Natural killer cell (primary cell): ENCODE measurements at places on chromosomes 4 and X. TPM values are rescaled to one million over a fixed set of nuclear protein-coding genes. Genes with fewer than 3 reads are reported as not detected.

GRCh38 chrX:107571296-107571998 is 56.9 kb upstream of the PRPS1 start:
- no peak for DNase-seq

GRCh38 chr4:10302096-10302495 is 155.1 kb downstream of the ZNF518B start:
- no peak for DNase-seq

- DNase-seq, result no peak
Measured at GRCh38 chrX:133042260-133042659, 54.6 kb downstream of the USP26 start.

GRCh38 chr4:7212921-7213320 is 20.6 kb downstream of the SORCS2 start:
- DNase-seq, result no peak

DNA sequence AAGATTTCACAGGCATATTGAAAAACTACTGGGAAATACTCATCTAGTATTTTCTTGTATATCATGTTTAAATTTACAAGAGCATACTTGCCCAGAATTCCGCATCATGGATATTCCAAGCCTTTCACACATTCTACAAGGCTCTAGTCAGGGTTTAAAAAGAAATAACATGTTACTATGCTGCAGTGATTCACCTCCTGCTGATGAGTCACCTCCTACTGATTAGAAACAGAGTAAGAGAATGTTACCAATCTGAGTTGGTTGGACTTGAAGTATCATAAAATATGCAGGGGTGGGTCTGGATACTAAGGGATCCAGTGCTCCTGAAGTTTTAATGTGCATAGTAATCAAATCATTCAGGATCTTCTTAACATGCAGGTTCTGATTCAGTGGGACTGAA is 192.0 kb upstream of the ANK2 start:
- DNase-seq, result no peak

DNA sequence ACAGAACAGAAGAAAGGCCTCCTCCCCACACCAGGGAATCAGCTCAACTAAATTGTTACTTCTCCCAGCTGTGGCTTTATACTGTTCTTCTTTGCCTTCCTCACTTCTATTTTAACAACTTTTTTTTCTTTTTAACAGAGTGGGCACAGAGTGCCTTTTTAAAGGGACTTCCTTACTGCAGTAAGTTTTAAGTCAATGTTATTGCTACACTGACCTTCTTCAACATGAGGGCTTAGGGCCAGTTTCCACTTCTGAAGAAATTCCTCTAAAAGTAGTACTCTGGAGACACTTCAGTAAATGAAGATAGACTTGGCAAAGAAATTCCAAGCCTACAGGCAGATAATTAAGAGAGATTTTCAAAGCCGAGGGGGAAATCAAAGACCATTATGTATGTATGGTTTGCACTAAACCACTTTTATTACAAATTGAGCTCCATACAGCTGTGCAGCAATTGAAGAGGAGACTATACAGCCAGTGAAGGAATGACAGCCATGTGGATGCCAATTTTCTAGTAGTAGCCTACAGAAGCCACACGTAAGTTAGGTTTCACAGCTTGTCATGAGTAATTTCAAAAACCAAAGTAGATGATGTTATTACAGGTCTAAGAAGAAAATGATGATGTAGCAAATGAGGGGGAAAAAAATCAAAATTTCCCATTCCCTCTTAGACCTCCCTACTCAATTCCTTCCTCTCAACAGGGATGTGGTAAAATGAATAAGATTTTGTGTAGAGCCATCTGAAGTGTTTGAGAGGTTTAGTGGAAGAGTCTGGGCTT is 36.9 kb upstream of the RASGEF1B start:
- no peak for DNase-seq

- no peak for DNase-seq
Measured at GRCh38 chr4:57147335-57148060, 37.3 kb upstream of the IGFBP7 start.

GRCh38 chr4:101953949-101954348 is 163.4 kb downstream of the BANK1 start:
- DNase-seq, result no peak

The CLOCK gene
- 13.4 TPM for total RNA-seq
